Naive thymus-derived CD8-positive, alpha-beta T cell (primary cell): ENCODE measurements at places on chromosomes 2 and 18. TPM values are rescaled to one million over a fixed set of nuclear protein-coding genes. Genes with fewer than 3 reads are reported as not detected.

Gene LRRTM4
- total RNA-seq = not detected

Gene C2orf92
- 21.2 TPM for total RNA-seq

Gene CXCR4
- 366 TPM for total RNA-seq

Gene NTSR2
- total RNA-seq = not detected

Gene STK25
- total RNA-seq = 150 TPM

Gene STARD6
- total RNA-seq = not detected

Gene PLGLB1
- total RNA-seq = 23.6 TPM
